ENCODE measurements at places on chromosomes 1 and 21.

DNA sequence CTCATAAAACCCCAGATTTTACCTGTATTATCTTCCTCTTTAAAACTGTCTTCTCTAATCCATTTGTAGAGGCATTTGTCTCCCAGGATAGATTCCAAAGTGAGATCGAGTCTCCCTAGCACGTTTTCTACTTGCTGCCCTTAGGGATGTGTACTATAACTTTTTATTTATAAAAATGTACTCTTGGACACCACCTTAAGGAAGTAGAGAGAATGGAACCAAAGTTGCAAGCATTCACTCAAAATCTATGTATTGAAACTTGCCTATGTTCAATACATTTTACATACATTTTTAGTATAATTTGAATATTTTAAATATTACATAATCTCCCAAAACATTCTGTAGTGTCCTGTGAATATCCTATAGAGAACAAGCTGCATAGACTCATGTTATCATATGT is 842 bp upstream of the SPRR2A start:
- no peak for DNase-seq

- no peak for DNase-seq
These were observed 10.6 kb upstream of the RAB4A start for GRCh38 chr1:229260297-229260696.

- no peak for DNase-seq
These were observed 423.5 kb upstream of the PROX1 start for GRCh38 chr1:213564215-213564659.

DNA sequence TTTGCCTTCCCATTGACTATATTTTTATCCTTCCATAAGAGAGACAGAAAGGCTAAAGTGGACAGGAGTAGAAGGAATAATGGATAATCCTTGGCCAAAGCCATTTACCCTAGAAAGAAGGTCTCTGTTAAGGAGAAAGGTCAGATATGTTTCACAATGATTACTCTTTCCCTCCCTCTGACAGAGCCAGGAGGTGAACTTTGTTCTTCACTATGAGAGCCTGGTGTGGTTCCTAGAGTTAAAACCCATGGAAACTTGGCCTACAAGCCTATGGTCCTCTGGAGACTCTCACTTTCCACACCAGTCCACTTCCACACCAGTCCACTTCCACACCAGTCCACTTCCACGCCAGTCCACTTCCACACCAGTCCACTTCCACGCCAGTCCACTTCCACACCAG is 479.9 kb upstream of the ZP4 start:
- no peak for DNase-seq

DNA sequence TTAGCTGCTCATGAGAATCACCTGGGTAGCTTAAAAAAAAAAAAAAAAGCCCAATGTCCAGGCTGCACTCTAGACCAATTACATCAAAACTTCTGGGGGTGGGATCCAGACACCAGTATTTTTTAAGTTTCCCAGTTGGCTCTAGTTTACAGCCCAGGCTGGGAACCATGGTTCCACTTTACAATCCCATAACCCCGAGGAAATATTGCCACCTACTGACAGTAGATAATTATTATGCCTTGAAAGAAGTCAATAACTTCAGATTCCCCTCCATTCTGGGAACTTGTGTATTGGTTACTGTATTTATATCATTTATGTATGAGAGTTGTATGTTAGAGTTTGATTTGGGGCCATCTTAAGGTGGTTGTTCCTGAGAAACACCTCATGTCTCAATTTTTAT is 100.2 kb downstream of the SPATA46 start:
- peak; percentile 69 for DNase-seq

GRCh38 chr1:67019600-67020136 is 34.3 kb downstream of the SLC35D1 start:
- peak; percentile 29 for DNase-seq

DNA sequence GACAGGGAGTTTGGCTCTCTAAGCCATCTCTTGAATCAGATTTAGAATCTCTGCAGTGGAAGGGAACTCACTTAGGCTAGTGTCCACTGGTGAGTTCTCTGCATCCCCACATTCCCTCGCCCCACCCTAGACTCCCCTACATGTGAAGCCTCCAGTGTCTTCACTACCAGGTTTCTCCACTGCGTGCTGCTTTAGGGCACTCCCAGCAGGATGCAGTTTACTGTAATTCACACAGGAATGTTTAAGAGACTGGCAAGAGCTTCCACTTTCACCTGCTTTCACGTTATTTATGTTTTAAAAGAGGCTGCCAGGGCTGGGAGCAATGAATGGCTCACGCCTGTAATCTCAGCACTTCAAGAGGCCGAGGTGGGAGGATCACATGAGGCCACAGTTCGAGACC is 60.2 kb downstream of the KAZN start:
- DNase-seq = no peak

DNA sequence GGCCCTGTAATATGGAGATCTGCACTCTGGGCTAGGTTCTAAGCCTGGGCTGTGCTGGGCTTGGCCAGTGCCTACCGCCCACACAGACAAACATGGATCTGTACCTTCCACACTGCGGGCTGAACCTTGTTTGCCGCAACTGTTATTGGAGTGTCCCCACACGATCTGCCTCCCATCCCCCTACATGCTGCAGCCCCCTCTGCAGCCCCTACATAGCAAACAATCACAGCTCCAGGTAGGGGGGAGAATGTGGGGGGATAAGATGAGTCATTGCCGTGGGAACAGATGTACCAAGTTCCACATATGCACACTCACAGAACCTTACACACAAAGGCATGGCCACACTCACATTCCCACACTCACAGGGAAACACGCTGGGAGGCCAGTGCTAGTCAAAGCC is 2.1 kb upstream of the HCRTR1 start:
- DNase-seq = no peak

DNA sequence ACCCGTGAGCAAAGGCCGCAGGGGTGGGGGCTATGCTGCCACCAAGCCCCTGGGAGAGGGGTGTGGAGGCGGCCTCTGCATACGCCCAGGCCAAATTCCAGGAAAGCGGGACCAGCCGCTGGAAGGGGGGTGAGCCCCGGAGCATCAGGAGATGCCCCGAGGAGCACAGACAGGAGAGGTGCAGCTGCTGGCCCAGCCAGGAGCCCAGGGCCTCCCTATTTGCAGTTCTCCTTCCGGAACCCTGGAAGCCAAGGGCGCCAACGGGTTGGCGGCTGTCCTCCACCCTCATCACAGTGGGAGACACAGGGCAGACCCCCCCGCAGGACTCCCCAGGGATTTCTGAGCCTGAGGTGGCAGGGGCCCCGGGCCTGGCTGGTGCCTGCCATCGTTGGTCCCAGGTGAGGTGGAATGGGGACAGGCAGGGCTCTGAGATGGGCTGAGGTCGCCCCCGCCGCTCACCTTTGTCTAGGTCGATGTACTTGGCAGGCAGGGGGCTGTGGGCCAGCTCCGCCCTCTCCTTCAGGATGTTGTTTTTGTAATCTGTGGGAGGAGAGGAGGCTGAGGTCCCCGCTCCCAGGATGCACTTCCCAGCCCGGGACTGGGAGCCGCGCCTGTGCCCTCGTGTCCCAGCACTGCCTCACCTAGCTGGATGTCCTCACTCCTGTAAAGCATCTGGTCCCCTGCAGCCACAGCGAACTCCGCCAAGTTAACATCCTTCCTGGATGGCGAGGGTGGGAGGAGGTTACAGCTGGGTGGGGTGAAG is 4.4 kb upstream of the DVL1 start:
- DNase-seq = no peak

- peak; percentile 95 for DNase-seq
These were observed 32.0 kb downstream of the MAP7D1 start for GRCh38 chr1:36187800-36188593.

- peak; percentile 71 for DNase-seq
These were observed 167.4 kb downstream of the HHAT start for GRCh38 chr1:210496063-210496462.

DNA sequence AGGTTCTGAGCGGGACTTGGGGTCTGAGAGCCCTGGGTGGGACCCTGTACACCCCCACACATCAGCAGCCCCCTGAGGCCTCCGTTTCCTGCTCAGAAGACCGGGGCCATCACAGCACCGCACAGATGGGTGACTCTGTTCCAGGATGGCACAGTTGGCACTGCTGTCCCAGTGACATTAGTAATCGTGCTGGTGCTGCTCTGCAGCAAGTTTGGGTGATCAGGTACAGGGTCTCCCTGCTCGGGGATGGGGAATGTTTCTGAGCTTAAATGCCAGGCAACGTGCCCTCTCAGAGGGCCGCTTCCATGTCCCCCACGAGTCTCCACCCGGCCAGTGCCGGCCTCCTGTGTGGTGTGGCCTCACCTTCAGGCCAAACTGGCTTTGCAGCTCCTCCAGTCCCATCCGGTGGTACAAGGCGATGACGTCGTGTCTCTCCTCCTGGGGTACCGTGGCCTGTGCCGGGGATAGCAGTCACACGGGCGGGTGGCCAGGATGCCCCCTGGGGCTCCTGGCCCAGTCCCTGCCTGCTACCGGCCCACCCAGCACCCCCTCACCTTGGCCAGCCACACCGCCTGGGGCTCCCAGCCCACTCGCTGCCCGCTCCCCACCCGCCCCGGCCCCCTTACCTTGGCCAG is 17.1 kb downstream of the PRXL2B start:
- DNase-seq = no peak

- DNase-seq = peak; percentile 13
These were observed 102.1 kb downstream of the XCL2 start for GRCh38 chr1:168441745-168442144.

DNA sequence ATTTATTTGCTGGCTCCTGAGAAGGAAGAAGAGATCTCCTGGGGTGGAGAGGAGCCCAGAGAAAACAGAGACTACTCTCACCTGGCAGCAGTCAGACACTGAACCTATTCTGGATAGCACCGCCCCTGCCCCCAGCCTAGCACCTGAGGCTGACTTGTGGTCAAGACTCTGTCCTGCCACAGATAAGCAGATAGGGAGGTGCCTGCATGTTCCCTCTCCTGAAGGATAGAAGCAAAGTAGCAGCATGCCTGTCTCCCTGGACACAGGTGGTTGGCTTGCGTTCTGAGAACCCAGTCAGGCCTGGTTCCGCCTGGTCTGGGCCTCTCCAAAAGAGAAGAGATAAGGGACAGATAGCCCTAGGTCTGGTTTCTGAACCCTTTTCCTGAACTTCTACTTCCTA is 1.3 kb upstream of the EFNA3 start:
- DNase-seq = no peak

- DNase-seq = peak; percentile 75
These were observed 466 bp downstream of the VPS26C start for GRCh38 chr21:37266515-37267221.

- DNase-seq = no peak
These were observed 237.3 kb upstream of the POU3F1 start for GRCh38 chr1:38283696-38284470.

All from adipocyte (in vitro differentiated cells).